Esophagus (tissue), 2 donors: ENCODE measurements at places on chromosomes 1 and 21. TPM values are rescaled to one million over a fixed set of nuclear protein-coding genes. Genes with fewer than 3 reads are reported as not detected.

The PGLYRP3 gene
- 21.5 TPM for polyA plus RNA-seq

The NEXN gene
- 10.9 TPM for polyA plus RNA-seq

The TMEM51 gene
- polyA plus RNA-seq: 15.4 TPM

The PRR9 gene
- not detected for polyA plus RNA-seq

The SYCP1 gene
- polyA plus RNA-seq: not detected
